ACHN (cell line): ENCODE measurements at places on chromosomes 3 and 15.

DNA sequence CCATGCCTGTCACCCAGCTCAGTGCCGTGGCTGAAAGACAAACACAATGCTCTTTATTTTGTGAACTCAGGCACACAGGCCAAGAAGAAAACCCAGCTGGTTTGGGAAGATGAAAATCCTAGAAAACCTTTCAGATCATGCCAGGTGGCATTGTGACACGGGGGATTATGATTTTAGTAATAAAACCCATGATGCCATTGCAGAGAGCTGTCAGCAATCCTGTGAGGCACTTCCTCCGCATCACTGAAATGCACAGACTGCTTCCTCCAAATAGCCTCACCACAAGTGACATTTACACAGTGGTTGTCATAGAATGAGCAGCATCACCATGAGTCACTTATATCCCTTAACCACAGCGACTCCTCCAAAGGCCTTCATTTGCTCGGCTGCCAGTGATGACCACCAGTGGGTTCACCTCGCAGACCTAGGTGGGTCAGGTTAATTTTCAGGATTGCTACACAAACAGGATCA lies 22.7 kb downstream of the ABHD6 start:
- DNase-seq: peak; percentile 52

GRCh38 chr15:51312166-51313073 lies 26.0 kb downstream of the CYP19A1 start:
- no peak for DNase-seq

DNA sequence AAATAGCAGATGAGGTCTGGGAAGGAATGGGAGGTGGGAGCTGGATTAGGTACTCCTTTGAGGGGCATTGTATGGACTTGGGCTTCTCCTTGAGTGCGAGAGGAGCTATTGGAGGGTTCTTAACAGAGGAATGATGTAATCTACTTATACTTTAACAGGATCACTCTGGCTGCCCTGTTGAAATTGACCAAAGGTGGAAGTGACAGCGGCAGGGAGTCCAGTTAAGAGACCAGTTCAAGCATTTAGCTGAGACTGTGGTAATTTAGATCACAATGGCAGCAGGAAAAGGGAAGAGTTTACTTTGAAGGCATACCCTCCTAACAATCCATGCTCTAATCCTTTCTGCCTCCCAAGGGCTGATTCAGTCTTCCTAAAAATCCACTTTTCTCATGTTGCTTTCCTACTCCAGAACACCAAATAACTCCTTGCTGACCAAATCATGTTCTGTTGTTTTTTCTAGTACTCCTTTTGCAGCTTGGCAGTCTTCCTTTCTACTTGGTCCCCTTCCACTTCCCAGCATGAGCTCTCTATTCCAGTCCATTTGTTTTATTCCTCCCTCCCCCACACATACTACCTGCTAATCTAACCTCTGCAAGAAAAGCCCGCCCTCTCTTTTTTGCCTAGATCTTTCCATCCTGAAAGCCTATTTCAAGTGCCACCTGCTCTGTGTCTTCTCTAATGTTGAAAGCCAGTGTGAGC lies 139.4 kb downstream of the NECTIN3 start:
- no peak for DNase-seq

- DNase-seq: no peak
Measured at GRCh38 chr3:50807266-50807665, 132.5 kb downstream of the DOCK3 start.

GRCh38 chr3:31210068-31210645 lies 315.7 kb upstream of the GADL1 start:
- DNase-seq: no peak

- no peak for DNase-seq
Measured at GRCh38 chr15:74613953-74614743, 1.5 kb upstream of the CLK3 start.

DNA sequence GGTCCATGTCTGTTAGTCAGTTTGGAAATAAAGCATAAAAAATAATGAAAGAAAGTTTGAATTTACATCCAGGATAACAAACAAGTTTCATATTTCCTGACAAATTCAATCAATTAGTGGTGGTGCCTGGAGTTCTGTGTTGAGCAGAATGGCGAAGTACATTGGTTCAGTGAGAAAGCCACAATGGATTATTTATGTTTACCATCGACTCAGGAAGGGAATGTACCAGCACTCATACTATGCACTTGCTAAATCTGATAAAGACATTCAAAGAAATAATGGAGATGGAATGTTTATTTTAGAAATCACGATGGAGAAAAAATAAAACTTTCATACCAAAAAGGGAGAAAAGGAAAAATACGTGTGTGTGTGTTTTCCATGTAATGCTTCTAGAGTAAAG lies 45.3 kb upstream of the MME start:
- DNase-seq: no peak

- no peak for DNase-seq
Measured at GRCh38 chr15:80214910-80215309, 37.1 kb downstream of the CTXND1 start.

- DNase-seq: peak; percentile 94
Measured at GRCh38 chr3:72042397-72043203, 257.7 kb upstream of the PROK2 start.

GRCh38 chr3:128322030-128323022 lies 144.4 kb downstream of the DNAJB8 start:
- peak; percentile 39 for DNase-seq

GRCh38 chr3:19645093-19645492 lies 288.9 kb downstream of the EFHB start:
- no peak for DNase-seq

DNA sequence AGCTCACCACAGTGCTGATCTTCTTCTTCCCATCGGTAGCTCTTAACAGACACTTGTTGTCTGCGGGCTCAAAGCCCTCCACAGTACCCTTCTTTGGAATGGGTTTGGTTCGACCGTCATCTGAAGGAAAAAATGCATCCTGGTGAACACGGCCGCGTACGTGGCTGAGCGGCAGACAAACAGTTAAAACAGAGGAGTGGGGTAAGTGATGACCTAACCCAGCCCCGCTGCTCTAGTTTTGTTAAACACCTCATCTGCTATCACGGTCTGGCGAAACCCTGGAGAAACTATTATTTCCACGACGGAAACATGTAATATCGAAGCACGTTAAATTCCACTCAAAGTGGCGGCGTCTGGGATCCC lies 725 bp downstream of the SRP14 start:
- peak; percentile 24 for DNase-seq

- DNase-seq: no peak
Measured at GRCh38 chr3:99579965-99580364, 58.4 kb upstream of the COL8A1 start.

- DNase-seq: no peak
Measured at GRCh38 chr3:112644453-112644852, 3.5 kb upstream of the CCDC80 start.

DNA sequence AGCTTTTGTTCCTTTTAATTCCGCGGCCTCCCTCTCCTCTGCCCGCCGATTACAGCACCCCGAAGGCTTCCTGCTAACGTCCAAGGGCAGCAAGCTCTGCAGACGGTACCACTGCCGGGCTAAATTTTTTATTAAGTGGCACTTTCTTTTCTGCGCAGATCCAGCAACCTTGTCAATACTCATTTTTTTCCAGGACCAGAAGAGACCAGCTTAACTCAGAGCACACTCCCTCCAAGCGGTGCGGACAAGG lies 542 bp upstream of the MEIS2 start:
- DNase-seq: no peak

DNA sequence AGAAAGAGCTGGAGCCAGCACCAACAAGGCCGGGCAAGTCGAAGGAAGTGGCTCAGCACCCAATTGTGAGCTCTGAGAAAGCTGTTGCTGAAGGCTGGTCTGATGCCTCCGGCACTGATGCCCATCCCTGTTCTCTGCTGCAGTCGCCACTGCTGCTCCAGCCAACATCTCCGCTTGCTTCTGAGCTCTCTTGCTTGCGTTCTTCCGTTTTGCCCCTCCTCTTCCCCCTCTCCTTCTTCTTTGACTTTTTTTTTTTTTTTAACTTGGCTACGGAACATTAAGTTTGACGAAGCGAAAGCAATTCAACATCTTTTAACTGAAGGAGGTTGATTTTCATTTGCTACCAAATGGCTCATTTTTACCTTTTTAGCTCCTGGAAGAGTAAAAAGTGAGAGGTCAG lies 442.9 kb downstream of the MCTP2 start:
- no peak for DNase-seq

DNA sequence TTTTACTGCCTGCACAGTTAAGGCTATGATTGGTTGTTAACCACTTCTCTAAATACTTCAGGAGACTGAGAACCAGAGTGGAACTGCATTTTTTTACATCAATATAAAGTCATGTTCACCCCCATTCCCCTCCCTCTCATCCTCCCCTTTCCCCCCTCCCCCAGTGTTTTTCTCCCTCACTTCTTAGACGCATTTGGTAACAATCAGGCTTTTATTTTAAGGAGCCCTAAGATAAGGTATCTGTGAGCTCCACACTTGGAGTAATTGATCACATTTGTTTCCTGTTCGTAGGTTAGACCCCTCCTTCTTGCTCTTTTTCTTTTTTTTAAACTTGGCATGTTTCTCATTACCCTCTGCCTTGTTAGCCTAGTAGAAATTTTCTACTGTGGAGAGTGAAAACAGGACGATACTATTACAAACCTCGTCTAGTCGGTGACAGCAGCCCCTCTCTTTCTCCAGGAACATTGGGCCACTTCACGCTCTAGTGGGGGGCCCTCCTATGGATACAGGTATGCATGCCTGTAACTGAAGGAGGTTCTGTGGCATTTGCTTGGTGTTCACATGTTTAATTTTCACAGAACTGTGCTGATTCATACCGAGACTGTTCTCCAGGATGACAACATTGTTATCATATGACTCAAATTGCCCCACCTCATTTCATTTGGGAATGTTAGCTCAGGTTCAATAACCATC lies 314.4 kb downstream of the MECOM start:
- DNase-seq: peak; percentile 5

GRCh38 chr15:91975241-91975978 lies 121.9 kb downstream of the SLCO3A1 start:
- no peak for DNase-seq

DNA sequence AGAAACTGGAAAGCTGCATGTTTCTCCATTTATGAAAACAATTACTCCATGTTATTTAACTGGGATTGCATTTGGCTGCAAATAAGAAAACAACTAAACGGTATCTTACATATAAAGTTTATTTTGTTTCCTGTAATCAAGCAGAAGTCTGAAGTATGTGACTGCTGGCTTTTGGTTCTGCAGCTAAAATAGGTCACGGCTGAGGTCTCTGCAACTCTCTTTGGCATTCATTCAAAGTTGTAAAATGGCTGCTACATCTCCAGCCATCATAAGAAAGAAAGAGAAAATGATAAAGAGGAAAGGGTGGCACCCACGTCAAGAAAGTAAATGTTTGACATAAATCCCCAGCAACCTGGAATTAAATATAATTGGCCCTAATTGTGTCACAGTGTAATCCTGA lies 406.1 kb downstream of the TBC1D5 start:
- no peak for DNase-seq

DNA sequence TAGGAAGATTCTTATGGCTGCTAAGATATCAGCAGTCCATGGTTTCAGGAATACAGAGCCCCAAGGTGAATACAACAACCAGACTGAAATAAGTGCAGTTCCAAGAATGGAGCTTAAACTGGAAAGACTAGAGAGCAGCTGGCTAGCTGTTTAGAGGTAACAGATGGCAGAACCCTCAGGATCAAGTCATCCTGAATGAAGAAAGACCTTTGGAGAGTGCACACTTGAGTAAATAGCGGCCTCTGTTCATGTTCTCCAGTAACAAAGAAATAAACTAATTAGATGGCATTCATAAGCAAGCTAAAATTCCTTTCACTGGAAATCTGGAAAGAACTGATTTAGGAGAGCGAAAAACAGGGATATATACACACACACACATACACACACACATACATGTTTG lies 968.4 kb downstream of the FHIT start:
- DNase-seq: no peak

DNA sequence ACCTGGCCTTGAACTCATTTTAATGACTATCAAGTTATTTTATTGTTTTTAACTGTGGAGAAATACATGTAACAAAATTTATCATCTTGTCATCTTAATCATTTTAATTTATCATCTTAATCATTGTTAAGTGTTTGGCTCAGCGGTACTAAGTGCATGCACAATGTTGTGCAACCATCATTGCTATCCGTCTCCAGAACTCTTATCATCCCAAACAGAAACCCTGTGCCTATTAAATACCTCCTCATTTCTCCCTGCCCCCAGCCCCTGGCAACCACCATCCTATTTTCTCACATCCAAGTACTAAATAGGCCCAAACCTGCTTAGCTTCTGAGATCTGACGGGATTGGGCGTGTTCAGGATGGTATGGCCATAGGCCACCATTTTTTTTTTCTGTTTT lies 51.5 kb upstream of the UBP1 start:
- no peak for DNase-seq

- no peak for DNase-seq
Measured at GRCh38 chr3:154886437-154886836, 193.7 kb upstream of the MME start.

DNA sequence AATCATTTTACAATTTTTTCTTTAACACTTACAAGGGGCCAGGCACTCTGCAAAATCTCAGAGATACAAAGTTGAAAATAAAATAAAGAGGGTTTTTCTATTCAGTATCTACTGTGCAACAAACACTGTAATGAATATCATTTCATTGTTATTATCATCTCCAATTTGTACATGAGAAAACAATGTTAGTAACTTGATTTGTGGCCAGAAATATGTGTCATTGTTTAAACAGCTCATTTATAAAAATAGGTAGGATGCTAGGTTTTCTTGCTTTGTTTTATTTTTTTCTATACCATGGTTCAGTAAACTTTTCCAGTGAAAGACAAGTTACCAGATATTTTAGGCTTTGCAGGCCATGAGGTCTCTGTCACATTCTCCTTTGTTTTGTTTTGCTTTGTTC lies 318.1 kb upstream of the UBE2E2 start:
- no peak for DNase-seq

GRCh38 chr3:84128024-84128423 lies 830.8 kb upstream of the CADM2 start:
- DNase-seq: no peak

DNA sequence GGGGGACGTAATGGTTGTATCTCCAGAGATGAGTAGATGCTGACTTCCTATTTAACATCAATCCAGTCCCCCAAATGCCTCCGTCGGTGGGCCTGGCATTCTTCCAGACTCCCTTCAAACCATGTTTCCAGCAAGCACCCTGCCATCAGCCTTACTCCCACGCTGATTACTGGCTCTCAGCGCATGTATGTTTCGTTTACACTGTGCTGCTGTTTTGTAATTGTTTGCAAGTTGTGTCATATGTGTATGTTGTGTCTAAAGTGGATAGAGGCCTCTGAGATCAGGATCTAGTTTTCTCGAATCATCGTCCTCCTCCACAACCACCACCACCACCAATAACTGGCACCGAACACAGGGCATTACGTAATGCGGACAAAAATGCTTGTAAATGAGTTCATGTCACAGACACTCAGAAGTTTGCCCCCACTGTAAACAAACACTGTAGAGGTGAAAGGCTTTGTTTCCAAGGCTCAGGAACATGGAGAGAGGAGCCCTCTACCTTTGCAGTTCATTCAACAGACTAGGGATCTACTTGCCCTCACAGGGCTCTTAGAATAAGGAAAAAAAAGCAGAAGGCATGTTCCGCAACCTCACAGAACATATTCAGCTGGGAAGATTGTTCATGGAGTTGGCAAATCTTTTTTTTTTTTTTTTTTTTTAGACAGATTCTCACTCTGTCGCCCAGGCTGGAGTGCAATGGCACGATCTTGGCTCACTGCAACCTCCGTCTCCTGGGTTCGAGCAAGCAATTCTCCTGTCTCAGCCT lies 46.1 kb upstream of the SEMA4B start:
- DNase-seq: no peak

GRCh38 chr15:101810456-101810855 lies 1.5 kb upstream of the OR4F15 start:
- peak; percentile 83 for DNase-seq
